Activated naive CD8-positive, alpha-beta T cell treated with anti-CD3 and anti-CD28 coated beads, Interleukin-2, amount 10 ng/mL, durations not matched to agents 7 days and 5 days (primary cell): ENCODE measurements at places on chromosomes 4 and X. TPM values are rescaled to one million over a fixed set of nuclear protein-coding genes. Genes with fewer than 3 reads are reported as not detected.

DNA sequence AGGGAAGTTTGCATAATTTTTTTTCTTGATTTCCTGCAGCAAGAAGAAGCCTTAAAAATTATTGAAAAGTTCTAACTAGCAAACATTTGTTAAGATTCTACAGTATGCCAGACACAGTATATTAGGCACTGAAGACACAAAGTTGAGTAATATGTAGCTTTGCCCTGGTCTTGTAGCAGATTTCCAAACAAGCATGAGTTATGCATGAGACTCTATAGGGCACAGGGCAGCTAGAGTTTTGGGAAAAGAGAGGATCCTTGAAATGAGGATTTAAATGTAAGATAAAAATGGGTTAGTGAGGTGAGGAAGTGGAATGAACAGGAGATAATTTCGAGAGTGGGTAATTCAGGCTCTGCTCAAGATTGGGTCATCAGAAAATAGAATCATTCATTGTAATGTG lies 8.6 kb upstream of the GPRIN3 start:
- no peaks in the 10 kb centered on the region for H3K27me3 ChIP-seq
- H3K27ac ChIP-seq: peak overlapping the region; percentile 87
- peaks cover 12% of the 10 kb centered on the region for H3K36me3 ChIP-seq
- H3K4me1 ChIP-seq: peaks cover 41% of the 10 kb centered on the region
- H3K4me3 ChIP-seq: peak overlapping the region; percentile 37

- H3K4me1 ChIP-seq: peaks cover 15% of the 10 kb centered on the region
- no peak overlapping the region for H3K27ac ChIP-seq
- no peaks in the 10 kb centered on the region for H3K36me3 ChIP-seq
- DNase-seq: no peak
- H3K4me3 ChIP-seq: no peak overlapping the region
Observed at GRCh38 chr4:48336146-48336870, 5.0 kb upstream of the SLAIN2 start.

Gene SOX3
- not detected for total RNA-seq

DNA sequence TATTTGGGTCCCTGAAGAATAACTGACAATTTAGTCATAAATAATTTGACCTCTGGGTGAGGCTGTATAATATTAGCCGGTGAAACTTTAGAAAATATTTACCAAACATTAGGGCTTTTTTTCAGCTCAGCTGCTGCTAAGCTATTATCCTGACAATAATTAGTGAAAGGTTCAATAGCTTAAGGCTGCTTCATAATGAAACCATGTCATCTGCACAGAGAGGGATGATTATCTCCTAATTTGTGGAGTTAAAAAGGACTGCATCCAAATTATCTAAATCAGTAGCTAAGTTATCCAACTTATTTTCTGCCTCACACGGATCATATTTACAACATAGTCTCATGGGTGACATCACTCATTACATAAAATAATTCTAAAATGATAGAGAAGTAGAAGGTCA lies 1249.8 kb downstream of the RAPGEF2 start:
- no peaks in the 10 kb centered on the region for H3K4me1 ChIP-seq
- no peaks in the 10 kb centered on the region for H3K36me3 ChIP-seq
- H3K4me3 ChIP-seq: no peak overlapping the region
- no peak for DNase-seq
- H3K27me3 ChIP-seq: no peaks in the 10 kb centered on the region

GRCh38 chr4:17077105-17077504 lies 178.7 kb upstream of the LDB2 start:
- H3K4me1 ChIP-seq: no peaks in the 10 kb centered on the region
- no peak overlapping the region for H3K4me3 ChIP-seq
- no peaks in the 10 kb centered on the region for H3K36me3 ChIP-seq
- no peak for DNase-seq
- H3K27me3 ChIP-seq: peaks cover 2% of the 10 kb centered on the region

Gene ZNF711
- 0.34 TPM for total RNA-seq

DNA sequence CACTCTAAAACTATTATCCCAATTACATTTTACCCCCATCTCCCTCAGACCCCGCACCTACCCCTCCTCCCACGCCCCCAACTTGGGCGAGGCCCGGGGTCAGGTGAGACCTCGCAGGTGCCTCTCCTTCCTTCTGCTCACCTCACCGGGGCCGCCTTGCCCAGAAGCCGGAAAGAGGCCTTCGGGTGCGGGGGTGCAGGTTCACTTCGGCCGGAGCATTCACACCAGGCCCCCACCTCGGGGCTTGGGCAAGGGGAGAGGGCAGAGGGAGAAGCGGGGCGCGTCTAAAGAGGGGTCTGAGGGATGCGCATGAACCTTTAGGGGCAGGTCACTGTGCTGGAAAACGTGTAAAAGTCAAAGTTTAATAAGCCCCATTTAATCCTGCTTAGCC lies 427 bp downstream of the ZNF182 start:
- peaks cover 17% of the 10 kb centered on the region for H3K4me1 ChIP-seq
- DNase-seq: peak; percentile 50
- H3K4me3 ChIP-seq: peak overlapping the region; percentile 95
- H3K27me3 ChIP-seq: no peaks in the 10 kb centered on the region
- peak overlapping the region; percentile 99 for H3K27ac ChIP-seq

DNA sequence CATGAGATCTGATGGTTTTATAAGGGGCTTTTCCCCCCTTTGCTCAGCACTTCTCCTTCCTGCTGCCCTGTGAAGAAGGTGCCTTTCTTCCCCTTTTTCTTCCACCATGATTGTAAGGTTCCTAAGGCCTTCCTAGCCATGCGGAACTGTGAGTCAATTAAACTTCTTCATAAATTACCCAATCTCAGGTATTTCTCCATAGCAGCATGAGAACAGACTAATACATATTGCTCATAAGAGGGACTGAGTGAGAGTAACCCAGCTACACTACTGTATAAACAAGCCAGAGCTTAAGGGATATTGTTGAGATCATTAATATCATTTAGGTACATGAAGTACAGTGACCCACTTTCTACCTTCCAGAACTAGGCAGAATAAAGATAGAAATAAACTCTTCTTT lies 102.9 kb downstream of the TEX13A start:
- H3K36me3 ChIP-seq: no peaks in the 10 kb centered on the region
- H3K4me3 ChIP-seq: no peak overlapping the region
- no peak for DNase-seq
- no peaks in the 10 kb centered on the region for H3K27me3 ChIP-seq

Gene PTPN13
- 0.06 TPM for total RNA-seq

DNA sequence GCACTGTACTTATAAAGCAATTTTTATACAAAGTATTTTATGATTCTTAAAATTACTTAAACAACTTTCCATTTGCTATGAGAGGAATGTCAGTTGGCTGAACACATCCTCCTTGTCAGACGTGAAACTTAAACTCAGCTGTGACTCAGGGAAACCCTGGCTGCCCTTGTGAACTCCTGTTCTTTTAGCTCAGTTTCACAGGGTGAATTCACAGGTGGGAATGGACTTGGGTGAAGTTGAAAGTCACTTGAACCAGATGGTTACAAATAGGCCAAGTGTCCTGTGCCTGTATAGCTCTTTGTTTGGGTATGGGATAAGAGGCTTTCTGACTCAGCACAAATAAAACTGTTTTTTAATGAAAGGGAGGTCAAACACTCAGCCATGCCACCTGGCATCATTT lies 67.4 kb upstream of the FAM47B start:
- no peaks in the 10 kb centered on the region for H3K36me3 ChIP-seq
- no peaks in the 10 kb centered on the region for H3K27me3 ChIP-seq
- H3K27ac ChIP-seq: no peak overlapping the region
- DNase-seq: no peak
- H3K4me3 ChIP-seq: no peak overlapping the region
- H3K4me1 ChIP-seq: no peaks in the 10 kb centered on the region
